ENCODE measurements at places on chromosomes 7 and 10.

DNA sequence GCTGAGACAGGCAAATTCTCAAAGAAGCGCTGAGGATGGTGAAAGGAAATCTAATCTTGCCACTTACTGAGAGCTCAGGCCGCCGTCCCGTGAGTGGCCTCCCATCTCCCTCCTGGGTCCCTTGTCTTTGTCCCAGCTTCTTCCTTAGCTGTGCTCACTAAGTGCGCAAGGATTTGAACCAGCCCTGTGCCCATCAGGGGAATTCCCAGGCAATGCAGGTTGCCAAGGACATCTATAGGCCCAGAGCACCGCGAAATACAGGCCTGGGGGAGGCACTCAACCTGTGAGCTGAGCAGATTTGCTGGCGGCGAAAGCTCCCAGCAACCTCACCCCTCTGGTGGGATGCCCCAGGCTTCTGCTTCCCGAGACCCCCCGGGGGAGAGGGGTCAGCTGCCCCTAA lies 64.8 kb downstream of the OAT start:
- no peaks in the 10 kb centered on the region for H3K36me3 ChIP-seq
- no peak for DNase-seq

GRCh38 chr10:132539431-132539839 lies 1.8 kb downstream of the INPP5A start:
- peaks cover 71% of the 10 kb centered on the region for H3K4me1 ChIP-seq
- H3K27ac ChIP-seq = peak overlapping the region; percentile 84
- peaks cover 10% of the 10 kb centered on the region for H3K36me3 ChIP-seq
- peak overlapping the region; percentile 89 for H3K4me3 ChIP-seq

GRCh38 chr7:149544028-149544427 lies 46.4 kb upstream of the ZNF746 start:
- no peak for DNase-seq
- H3K27ac ChIP-seq = no peak overlapping the region
- peaks cover 55% of the 10 kb centered on the region for H3K36me3 ChIP-seq
- H3K27me3 ChIP-seq = no peaks in the 10 kb centered on the region
- no peaks in the 10 kb centered on the region for H3K4me1 ChIP-seq

DNA sequence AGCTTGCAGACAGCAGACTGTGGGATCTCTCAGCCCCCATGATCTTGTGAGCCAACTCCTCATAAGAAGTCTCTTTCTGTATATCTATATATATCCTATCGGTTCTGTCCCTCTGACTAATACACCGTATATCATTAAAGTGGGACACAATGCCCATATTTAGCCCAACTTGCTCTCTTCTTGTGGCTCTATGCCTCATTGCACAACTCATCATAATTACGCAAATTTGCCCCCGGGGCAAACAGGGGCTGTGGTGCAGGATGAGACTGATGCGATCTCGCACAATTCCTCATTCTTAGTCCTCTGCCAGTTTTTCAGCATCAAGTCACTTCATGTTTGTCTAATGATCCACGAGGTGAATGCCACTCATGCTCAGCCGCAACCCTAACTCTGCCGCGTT lies 183.2 kb downstream of the PRPF18 start:
- H3K27me3 ChIP-seq = peaks cover 3% of the 10 kb centered on the region
- no peak overlapping the region for H3K27ac ChIP-seq
- no peak for DNase-seq
- H3K4me3 ChIP-seq = no peak overlapping the region

DNA sequence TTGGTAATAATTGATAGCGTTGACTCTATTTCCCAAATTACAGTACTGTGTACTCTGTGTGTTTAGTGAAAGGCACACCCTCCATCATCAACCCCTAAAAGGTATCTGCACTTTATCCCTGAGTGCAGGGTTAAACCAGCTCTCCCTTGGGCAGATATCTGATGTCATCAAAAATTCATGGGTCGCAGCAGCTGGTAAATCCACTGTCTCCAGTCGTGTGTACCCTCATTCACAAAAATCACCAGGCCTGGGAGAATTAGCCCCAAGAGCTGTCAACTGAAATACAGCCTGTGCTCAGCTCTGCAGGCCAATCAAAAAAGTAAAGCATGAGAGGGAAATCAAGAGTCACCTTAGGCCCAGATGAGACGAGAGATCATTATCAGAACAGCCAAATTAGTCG lies 103.7 kb downstream of the HIP1 start:
- no peak overlapping the region for H3K4me3 ChIP-seq
- peaks cover 26% of the 10 kb centered on the region for H3K27me3 ChIP-seq
- H3K36me3 ChIP-seq = peaks cover 1% of the 10 kb centered on the region
- no peak overlapping the region for H3K27ac ChIP-seq
- DNase-seq = no peak
- H3K4me1 ChIP-seq = peaks cover 8% of the 10 kb centered on the region

DNA sequence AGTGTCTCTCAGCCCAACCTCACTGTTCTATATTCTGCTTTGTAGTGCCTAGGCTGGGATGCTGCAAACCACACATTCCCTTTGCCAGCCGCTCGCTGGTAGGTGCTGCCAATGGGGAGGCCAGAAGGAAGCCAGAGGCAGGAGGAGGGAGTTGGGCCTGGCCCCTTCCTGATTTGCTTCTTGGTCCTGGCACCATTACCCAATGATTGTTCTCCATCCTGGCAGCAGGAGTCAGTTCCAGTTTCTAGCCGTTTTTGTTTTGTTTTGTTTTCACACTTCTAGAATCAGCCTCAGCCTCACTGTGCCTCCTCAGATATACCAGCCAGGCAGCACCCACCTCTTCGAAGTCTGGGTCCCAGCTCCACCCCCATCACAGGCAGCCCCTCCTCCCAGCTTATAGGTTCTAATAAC lies 27.4 kb upstream of the LOXL4 start:
- DNase-seq = no peak
- H3K4me1 ChIP-seq = no peaks in the 10 kb centered on the region
- H3K4me3 ChIP-seq = no peak overlapping the region

GRCh38 chr7:10740805-10741204 lies 232.9 kb upstream of the PHF14 start:
- no peaks in the 10 kb centered on the region for H3K36me3 ChIP-seq
- DNase-seq = no peak
- H3K4me3 ChIP-seq = no peak overlapping the region
- H3K27ac ChIP-seq = no peak overlapping the region

DNA sequence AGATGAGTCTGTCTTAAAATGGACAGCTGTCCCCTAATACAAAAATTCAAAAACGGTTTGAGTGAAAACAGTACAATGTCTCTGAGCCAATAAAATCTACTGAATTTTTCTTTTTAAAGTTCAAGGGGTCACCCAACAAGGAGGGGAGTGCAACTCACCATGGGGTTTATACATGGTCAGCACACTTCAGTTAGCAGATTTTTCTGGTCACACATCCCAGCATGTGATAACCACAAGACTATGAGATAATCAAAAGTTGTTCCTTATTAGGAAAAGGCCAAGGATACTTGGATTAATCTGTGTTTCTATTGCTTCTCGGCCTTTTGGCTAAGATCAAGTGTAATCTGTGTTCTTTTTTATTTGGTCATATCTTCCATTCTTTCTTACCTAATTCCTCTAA lies 31.6 kb downstream of the ABCB5 start:
- no peak overlapping the region for H3K4me3 ChIP-seq
- no peak overlapping the region for H3K27ac ChIP-seq
- H3K36me3 ChIP-seq = no peaks in the 10 kb centered on the region
- peaks cover 2% of the 10 kb centered on the region for H3K27me3 ChIP-seq

- no peaks in the 10 kb centered on the region for H3K27me3 ChIP-seq
- no peaks in the 10 kb centered on the region for H3K36me3 ChIP-seq
- H3K27ac ChIP-seq = no peak overlapping the region
- no peak for DNase-seq
- no peaks in the 10 kb centered on the region for H3K4me1 ChIP-seq
Observed at GRCh38 chr10:76302481-76302880, 871.1 kb downstream of the LRMDA start.

Measured in activated CD4-positive, alpha-beta T cell treated with anti-CD3 and anti-CD28 coated beads, Interleukin-2, amount 10 ng/mL, durations not matched to agents 7 days and 5 days (primary cell).